ENCODE measurements at places on chromosomes 3 and 15.

DNA sequence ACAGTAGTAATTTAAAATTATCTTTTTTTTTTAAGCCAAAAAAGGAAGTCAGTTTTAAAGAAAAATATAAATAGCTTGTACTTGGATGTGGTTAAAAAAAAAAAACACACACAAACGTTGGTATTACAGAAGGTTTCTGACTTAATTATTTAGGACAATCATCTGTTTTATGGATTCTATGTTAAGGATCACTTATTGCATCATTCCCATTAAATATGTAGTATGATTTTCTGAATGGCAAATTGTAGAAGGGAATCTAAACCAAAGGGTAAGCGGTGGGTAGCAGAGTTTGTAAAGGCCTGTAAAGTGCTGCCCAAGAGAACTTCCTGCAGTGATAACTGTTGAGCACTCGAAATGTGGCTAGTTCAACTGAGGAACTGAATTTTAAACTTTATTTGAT, 8.0 kb downstream of the SENP2 start:
- no peak for DNase-seq

DNA sequence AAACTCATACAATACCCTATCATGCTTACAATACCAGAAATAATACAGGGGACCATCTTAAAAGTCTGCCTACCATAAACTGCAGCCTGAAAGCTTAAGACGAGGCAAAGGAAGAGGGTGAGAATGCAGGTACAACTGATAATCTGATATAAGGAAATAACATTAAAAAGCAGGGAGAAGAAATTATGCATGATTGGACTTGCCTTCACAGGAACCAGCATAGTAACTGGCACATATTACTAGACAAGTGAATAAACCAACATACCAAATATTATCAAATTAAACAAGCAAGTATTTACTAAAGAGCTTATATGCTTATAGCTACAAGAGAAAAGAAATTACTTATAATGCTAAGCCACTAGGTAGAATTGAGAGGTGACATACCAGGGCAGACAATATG, 18.7 kb downstream of the ANKRD28 start:
- no peak for DNase-seq

DNA sequence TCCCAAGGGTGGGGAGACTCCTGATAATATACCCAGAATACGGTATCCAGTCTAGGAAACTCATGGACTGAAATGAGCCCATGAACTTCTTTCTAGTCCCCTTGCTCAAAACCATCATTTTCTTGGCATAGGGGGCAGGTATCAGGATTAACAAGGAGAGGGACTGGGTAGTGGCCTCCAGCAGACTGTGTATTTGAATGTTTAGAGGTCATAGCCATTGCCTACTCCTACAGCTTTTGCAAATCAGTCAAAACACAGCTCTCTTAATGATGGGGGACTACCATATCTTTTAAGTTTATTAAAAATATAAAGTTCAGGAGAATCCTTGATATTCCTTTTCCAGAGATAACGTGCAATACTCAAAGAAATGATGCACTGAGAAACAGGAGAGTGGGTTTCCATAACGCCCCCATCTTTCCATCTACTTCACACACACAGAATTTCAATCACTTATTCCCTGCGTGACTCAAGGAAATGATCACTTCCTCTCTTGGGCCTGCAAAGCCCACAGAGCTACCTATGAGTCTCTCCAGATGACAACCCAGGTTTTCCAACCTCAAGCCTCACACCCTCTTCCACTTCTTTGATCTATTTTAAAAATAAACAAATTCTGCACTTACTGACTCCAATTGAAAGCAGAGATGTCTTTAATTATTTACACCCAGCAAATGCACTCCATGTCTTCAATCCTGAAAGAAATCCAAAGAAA, 584.0 kb upstream of the LMCD1 start:
- DNase-seq: no peak

- no peak for DNase-seq
Measured at GRCh38 chr3:124372775-124373174, 357.5 kb upstream of the UMPS start.

GRCh38 chr3:13812034-13812471, 67.8 kb downstream of the WNT7A start:
- no peak for DNase-seq

- DNase-seq: no peak
Measured at GRCh38 chr15:40084650-40085049, 24.0 kb downstream of the BMF start.

DNA sequence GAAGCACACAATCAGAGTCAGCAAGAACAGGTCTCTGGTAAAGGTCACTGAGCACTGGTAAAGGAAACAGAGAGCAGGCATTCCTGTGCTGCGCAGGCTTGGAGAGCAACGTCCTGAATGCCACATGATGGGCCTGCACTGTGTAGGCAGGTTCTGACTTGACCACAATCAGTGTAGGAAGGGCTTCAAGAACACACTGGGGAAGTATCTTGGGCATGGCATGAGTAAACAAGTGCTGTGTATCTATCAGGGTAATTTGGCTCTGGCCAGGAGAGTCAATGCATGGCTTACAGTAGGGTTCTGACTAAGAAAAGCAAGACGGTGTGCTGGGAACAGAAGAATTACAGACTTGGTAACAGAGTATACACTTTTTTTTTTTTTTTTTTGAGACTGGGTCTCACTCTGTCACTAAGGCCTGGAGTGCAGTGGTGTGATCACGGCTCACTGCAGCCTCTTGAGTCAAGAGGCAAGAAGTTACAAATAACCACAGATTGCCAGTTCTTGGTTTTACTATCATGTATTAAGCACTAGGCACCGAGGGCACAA, 30.6 kb downstream of the TBC1D2B start:
- no peak for DNase-seq

DNA sequence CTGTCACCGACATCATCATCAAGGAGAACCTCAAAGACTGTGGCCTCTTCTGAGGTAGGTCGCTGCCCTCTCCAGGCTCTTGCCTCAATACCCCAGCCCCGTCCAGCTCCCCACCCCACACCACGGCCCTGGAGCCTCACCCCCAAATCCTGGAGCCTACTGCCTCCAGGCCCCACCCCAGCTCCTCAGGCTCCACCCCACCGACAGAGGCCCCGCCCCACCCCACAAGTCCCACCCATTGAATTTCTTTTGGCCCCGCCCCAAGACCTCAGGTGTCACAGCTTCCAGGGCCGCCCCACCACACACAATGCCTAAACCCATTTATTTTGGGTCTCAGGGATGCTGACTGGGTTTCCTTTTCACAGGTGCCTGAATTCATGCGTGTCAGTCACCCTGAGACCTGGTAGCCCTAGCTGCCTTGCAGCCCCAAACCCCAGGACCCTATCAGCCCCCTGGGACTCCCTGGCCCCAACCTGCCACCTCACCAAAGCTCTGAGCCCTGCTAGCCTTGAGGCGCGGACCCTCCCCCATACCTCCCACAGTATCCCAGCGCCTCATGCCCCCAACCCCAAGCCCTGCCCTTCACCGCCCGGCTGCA, 3.6 kb downstream of the GNAT1 start:
- DNase-seq: no peak

- DNase-seq: peak; percentile 85
Measured at GRCh38 chr3:56590814-56591213, 33.8 kb downstream of the CCDC66 start.

DNA sequence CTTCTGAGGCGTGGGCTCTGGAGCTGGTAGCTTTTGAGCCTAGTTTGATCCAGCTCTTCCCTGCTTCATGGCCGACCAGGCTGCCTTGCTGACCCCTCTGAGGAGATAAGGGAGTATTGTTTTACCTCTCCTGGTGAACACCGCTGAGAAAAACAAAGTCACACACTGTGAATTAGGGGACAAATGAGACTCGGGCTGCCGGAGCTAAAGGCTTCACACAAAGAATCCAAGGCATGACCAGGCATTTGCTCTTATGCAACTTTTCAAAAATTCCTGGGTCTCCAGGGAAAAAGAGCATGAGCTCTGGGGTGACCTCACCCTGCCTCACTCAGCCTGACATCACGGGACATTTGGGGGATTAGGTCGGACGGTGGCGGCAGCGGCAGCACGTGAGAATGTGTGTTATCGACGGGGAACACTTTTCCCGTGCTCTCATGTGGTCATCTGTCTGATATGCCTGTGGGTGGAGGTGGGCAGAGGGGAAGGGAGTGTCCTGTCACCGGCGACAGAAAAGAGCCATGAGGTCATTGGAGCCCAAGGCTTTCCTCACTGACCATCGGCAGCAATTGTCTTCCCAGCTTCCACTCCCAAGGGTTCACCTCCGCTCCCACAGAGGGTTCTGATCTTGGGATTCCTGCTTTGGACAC, 61.0 kb downstream of the TMEM44 start:
- peak; percentile 90 for DNase-seq

DNA sequence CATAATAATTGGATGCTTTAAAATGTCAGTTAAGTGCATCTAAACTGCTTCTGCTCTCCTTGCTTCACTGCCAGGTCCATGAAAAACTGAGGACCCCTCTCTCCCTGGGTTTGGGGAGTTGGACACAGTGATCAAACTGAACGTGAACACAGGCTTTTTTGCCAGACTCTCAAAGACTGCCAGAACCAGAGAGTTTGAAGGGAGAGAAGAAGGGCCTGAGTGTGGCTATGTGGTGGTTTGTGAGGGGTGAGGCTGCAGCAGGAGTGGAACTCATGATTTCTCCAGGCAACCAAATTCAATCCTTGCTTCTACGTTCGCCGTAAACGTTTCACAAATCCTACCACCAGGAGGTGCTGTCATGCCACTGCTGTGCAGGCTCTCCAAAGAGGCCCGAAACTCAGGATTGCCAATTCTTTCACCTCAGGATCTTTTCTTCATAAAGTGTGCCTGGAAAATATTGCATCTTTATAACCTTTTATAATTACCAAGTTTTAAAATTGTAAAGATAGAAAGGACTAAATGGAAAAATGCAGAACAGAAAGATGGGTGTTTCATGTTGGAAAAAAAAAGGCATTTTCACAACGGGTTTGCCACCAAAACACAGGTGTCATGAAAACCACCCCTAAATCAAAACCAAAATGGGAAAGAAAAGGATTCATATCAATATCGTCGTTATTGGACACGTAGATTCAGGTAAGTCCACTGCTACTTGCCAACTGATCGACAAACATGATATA, 19.7 kb downstream of the TM4SF4 start:
- DNase-seq: peak; percentile 48

- DNase-seq: no peak
Measured at GRCh38 chr3:196694202-196694638, 17.8 kb downstream of the CEP19 start.

DNA sequence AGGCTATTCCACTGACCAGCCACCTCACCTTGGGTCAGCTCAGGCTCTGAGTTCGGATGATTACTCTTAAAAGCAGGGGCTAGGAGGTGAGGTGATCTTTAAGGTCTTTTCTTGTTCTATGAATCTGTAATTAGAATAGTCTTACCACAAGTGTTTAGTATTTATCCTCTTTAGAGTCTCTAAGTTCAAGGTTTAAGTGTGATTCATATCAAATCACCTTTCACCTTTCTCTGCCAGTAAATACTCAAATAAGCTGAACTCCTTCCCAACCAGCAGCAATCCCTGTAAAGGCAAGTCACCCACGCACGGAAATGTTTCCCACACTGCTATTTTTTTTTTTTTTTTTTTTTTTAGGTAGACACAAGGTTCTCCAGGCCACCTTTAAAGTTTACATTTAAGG, 14.5 kb upstream of the TMEM44 start:
- no peak for DNase-seq

GRCh38 chr15:58269455-58270414, 131.6 kb downstream of the AQP9 start:
- no peak for DNase-seq

GRCh38 chr3:15967577-15967976, 169.8 kb upstream of the ANKRD28 start:
- DNase-seq: no peak

- DNase-seq: no peak
Measured at GRCh38 chr15:67033571-67034044, 31.8 kb upstream of the SMAD3 start.

GRCh38 chr3:19070325-19070724, 78.0 kb upstream of the KCNH8 start:
- DNase-seq: no peak

DNA sequence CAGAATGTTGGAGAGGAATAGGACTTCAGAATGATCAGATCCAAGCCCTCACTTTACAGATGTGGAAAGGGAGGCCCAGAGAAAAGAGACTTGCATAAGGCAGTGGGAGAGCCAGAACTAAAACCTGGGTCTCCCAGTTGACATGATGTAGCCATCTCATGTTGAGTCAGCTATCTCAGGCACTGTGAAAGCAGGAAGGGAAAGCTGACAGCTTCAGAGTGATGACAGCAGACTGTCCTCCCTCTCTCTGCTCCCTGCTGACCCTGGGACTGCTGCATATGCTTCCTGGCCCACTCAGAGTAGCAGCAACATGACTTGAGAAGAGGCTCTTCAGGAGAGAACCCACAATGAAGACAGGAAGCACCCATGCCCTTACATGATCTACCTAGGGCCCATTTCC, 14.7 kb downstream of the FHIT start:
- DNase-seq: no peak

DNA sequence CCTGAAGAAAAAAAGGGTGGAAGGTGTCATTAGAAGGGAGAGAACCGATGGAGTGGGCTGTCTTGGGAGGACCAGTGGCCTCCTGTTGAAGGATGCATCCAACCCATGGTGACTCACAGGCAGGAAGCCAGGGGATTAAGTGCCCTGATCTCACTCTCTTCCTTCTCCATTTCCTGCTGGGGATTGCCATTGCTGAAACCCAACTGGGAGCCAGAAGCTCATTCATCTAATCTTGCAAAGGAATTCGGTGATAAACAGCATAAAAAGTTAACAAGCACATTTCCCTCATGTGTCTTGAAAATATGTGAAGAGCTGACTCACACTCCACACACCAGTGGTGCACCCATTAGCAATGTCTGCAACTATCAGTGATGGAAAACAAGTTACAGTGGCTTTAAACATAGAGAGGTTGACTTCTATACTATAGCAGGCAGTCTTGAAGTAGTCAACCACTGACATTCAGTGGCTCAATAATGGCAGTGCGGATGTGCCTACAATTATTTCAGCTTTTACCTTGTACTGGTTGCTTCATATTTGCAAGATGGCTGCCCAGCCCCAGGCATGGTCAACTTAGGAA, 12.8 kb upstream of the CSRNP1 start:
- DNase-seq: peak; percentile 92

Measured in trophoblast cell (in vitro differentiated cells and primary cell).